Tibial nerve (tissue), 4 donors: ENCODE measurements at places on chromosomes 11 and 22.

GRCh38 chr11:98944461-98944860 is 76.3 kb upstream of the CNTN5 start:
- DNase-seq, result no peak

DNA sequence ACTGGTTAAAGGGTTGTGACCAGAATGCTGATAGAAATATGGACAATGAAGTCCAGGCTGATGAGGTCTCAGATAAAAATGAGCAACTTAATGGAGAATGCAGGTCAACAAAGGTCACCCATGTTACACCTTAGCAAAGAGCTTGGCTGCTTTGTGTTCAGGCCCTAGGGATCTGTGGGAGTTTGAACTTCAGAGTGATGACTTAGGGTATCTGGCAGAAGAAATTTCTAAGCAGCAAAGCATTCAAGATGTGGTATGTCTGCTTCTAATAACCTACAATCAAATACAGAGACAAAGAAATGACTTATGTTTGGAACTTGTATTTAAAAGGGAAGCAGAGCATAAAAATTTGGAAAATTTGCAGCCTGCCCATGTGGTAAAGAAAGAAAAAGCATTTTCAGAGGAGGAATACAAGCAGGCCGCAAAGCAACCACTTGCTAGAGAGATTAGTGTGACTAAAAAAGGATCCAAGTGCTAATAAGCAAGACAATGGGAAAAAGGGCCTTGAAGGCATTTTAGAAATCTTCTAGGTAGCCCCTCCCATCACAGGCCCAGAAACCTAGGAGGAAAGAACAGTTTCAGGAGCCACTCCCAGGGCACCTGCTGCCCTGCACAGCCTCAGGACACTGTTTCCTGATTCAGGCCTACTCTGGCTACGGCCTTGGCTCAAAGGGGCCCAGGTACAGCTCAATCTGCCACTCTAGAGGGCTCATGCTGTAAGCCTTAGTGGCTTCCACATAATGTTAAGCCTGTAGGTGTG is 41.3 kb downstream of the TNKS1BP1 start:
- DNase-seq, result no peak

GRCh38 chr11:47285969-47286770 is 16.2 kb downstream of the MADD start:
- DNase-seq, result no peak

DNA sequence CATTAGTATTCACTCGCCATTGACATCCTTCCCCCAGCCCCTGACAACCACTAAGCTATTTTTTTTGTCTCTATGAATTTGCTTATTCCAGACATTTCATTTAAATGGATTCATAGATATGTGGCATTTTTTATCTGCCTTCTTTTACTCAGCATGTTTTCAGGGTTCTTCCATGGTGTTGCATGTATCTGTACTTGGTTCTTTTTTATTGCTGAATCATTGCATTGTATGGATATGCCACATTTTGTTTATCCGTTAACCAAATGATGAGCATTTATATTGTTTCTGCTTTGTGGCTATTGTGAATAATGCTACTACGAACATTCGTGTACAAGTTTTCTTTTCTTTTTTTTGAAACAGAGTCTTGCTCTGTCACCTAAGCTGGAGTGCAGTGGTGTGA is 5.9 kb downstream of the METTL15 start:
- DNase-seq, result no peak

DNA sequence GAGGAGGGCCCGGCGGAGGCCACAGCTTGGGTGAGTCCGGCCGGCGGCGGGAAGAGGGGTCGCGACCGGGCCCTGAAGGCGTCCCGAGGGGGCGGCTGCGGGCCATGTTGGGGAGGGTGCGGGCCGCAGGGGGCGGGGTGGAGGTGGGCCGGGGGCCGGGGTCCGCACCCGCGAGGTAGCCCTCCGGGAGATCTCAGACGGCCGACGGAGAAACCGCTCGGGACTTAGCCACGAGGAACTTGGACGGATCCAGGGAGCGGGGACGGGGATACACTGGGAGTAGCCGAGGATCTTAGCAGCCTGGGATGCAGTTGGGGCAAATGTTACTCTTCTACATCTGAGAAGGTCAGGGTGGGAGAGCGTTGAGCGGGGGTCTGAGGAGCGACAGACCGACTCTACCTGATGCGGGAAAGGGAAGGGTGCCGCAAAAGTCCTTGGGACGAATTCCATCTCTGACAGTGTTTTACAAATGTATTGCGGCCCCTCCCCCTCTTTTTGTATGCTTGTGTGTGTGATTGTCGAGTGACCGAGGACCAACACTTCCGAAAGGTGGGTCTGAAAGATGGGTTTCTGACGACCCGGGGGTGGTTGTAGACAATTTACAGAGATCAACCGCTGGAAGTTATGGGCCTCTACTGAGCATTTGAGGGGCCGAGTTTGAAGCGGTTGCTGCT is 658 bp downstream of the STIP1 start:
- DNase-seq, result no peak

DNA sequence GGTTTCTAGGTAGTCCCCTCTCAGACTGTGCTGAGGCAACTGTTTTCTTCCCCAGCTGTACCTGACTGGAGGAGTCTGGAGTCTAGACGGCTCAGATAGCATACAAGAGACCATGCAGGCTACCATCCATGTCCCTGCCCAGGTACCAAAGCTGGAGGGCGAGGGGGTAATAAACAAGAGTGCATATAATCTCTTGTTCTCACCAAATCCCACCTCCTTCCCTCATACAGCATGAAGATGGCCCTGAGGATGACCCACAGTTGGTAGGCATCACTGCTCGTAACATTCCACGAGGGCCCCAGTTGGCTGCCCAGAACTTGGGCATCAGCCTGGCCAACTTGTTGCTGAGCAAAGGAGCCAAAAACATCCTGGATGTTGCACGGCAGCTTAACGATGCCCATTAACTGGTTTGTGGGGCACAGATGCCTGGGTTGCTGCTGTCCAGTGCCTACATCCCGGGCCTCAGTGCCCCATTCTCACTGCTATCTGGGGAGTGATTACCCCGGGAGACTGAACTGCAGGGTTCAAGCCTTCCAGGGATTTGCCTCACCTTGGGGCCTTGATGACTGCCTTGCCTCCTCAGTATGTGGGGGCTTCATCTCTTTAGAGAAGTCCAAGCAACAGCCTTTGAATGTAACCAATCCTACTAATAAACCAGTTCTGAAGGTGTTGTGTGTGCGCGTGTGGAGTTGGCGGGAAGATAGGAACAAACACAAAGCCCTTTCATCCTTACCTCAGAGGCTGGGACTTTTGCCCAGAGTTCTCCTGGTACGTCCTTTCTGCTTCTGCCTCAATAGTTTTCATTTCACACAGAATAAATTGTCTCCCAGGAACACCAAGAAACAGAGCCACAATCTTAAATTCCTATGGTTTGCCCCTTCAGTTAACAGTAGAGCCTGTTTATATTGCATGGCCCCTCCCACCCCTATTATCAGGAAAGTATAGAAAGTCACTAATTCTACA is 8.5 kb downstream of the HMBS start:
- DNase-seq, result no peak

DNA sequence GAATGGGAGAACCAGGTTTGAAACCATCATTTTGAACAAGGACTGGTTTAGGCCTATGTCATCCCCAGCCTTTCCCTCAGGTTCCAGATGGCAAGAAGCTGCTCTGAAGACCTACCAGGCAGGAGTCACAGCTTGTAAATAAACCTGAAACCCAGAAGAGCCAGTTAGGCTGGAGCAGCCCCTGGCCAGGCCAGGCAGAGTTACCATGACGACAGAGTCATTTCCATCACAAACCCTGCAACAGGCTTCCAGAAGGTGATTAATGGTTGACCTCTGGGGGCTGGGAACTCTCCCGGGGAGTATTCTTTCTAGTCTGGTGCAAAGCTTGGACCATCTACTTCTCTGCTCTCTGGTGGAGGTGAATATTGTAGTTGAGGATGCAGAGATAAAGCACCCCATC is 164.1 kb upstream of the NCAM1 start:
- DNase-seq, result no peak

DNA sequence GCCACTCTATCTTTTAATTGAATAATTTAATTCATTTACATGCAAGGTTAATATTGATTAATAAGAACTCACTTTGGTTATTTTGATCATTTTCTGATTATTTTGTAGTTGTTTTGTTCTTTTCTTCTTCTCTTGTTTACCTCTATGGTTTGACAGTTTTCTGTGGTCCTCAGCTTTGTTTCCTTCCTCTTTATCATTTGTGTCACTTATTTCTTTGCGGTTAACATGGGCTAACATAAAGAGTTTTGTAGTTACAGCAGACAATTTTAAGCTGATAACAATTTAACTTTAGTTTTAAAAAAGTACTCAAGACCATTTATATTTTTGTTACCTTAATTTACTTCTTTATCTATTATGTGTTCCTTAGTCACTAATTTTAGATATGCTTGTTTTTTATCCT is 1032.8 kb upstream of the RAG2 start:
- DNase-seq, result no peak

GRCh38 chr11:84501750-84502149 is 1125.4 kb downstream of the DLG2 start:
- DNase-seq, result no peak

DNA sequence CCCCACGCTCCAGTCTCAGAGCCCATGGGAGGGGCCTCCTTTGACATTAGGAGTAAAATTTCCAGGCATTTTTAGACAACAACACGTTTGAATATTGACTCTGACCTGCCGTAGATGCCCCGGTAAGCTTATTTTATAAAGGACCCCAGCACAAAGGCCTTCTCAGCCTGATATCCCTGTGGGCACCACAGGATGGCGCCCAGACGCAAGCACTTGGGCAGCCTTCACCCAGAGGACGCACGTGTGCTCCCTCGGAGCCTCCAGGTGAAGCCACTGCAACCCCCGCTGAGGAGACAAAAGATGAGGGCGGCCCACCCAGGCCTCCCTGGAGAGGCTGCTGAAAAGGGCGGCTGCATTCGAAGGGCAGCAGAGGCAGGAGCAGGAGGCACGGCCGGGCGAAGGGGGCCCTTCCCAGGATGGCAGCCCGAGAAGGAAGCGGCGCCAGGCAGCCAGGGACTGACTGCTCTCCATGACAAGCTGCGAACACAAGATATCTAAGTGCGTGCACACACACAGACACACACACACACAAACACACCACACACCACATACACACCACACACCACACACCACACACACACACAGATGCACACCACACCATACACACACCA is 15.2 kb upstream of the TH start:
- DNase-seq, result no peak

GRCh38 chr22:47543447-47543846 is 781.0 kb downstream of the TBC1D22A start:
- no peak for DNase-seq

DNA sequence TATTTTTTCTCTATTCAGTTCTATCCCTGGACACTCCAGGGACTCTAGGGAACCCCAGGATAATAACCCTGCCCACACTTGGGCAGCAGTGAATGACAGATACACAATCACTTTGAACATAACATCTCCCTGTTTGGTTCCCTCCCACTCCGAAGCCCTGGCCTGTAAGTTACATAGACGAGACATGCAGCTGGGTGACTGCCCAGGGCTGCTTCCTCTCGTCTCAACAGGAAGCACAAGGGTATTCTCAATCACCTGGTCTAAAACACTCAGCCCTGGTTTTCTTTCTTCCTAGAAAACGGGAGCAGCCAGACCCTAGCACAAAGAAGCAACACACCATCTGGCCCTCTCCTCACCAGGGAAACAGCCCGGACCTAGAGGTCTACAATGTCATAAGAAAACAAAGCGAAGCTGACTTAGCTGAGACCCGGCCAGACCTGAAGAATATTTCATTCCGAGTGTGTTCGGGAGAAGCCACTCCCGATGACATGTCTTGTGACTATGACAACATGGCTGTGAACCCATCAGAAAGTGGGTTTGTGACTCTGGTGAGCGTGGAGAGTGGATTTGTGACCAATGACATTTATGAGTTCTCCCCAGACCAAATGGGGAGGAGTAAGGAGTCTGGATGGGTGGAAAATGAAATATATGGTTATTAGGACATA is 19.4 kb downstream of the LAYN start:
- DNase-seq, result no peak

GRCh38 chr11:118872403-118872821 is 11.3 kb upstream of the CXCR5 start:
- DNase-seq, result no peak

GRCh38 chr22:44574057-44574639 is 76.1 kb upstream of the RTL6 start:
- DNase-seq, result no peak

DNA sequence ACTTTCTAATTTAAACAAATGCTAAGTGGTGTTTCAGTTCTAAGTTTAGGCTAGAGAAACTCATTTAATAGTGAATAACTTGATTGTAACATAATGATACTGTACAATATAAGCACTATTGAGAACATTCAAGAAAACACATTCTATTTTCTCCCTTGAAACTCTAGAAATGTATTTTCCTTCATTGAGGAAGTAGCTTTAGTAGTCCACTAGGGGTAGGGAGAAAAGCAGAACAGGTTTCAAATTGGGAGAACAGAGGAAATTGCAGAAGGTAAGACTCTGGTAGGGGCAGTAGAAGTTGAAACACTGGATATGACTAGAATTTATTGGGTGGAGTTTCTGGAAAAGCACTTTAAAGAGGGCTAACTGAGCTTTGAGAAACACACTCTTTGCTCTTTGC is 31.6 kb upstream of the MPPED2 start:
- no peak for DNase-seq
